RWPE1 (cell line): ENCODE measurements at places on chromosomes 4 and X.
A peak's percentile ranks its signal among the peaks of the same experiment; 100 is the strongest.

DNA sequence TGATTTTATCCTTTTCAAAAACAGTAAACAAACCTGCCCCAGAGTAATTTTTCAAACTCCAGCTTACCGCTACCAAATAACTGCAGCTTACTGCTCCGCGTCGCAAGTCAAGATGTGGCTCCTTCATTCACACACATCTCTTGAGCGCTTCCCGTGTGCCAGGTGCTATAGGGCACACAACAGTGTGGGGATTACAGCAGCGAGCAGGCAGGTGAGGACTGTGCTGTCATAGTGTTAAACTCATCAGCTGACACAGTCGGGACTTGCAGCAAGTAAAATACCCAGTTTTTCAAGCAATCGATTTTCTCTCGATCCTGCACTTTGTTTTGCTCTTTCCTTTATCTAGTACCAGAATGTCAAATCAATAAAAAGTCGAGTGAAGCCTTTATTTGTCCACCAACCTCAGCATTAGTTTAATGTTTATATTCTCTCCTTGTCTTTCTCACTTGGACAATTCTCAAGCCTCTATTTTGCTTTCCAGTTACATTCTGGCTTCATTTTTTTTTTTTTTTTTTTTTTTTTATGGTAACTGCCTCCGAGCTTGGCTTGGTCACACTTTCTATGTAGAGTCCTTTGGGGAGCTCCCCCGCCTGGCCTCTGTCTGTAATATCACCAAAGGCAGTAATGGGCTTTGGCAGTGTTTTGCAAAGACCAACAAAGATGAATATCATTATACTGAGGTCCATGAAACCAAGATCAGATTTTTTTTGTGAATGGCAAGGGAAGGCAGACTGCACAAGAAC is 8.3 kb upstream of the ASB5 start:
- peak; percentile 75 for DNase-seq

- DNase-seq: no peak
Measured at GRCh38 chr4:123616951-123617461, 220.4 kb downstream of the SPRY1 start.

- DNase-seq: no peak
Measured at GRCh38 chr4:128454881-128455280, 167.3 kb upstream of the PGRMC2 start.

GRCh38 chr4:15013585-15013984 is 11.3 kb downstream of the CPEB2 start:
- DNase-seq: no peak

DNA sequence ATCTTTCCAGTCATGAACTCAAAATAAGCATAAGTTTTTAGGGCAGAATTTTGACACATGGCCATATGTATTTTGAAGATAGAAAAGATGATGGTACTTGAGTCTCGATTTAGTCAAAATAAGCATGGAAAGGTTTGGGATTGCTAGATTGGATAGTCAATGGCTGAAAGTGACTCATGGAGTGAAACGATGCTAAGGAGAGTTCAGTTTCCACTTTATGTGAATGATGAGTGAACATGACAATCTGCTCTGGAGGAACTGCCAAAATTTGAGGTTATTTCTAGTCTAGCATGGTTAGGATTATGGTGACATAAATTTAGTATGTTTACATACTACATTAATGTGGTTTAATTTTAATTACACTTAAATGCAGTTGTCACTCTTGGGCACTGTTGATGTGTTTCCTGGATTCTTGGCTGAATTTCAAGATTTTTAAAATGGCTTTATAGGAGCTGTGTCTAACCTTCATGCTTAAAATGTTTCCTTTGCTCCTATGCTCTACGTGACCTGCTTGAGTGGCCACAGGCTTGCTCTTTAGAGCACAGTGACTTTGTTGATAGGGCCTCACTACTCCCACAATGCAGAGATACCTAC is 17.1 kb downstream of the DDX3X start:
- DNase-seq: no peak
